ENCODE measurements at places on chromosomes 16 and 17.

DNA sequence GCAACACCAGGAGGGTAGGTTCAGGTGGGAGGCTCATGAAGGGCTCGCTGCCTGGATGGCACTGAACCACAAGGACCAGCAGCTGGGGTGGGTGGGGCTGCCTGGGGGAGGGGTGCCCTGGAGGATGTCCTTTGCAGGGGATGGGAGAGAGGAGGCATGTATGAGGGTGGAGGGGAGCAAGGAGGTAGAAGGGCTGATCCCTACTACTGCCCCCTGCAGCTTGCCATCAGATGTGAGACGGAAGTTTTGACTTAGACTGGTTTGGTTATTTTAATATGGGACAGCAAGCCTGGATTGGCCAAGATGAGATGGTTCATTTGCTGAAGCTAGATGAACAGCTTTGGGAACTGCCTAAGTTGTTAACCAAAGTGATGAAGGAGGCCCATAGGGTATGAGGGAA is 115.9 kb downstream of the SEC14L1 start:
- no peak for DNase-seq

DNA sequence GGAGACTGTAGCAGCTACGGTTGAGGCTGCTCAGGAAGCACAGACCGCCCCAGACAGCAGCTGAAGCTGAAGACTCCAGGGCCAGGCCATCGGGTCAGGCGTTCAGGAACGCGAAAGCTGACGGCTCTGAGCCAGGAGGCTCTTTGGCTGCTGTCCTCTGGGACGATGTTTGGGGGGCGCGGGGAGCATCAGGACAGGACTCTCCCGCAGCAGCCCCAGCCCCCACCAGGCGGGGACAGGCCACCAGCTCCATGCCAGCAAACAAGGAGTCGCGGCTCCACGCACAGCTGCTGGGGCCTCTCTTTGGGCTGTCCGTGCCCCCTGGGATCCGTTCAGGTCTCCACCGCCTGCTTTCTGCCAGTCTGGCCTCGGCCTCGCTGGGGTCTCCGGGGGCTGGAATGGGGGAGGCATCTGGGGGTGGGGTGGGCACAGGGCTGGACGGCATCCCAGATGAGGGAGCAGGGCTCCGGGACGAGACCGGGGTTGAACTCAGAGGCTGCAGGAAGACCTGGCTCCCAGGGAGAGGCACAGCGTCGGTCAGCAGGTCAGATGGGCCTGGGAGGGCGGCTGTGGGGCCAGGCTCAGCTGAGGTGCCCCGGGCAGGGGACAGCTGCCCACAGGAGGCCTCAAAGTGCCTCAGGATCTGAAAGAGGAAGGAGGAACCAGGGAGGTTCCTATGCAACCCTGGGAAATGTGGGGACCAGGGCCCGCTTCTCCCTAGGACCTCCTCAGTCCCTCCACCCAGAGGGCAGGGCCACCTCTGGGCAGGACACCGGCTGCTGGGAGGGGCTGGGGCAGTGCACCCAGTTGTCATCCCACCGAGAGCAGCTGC is 6.3 kb upstream of the CEP131 start:
- no peak for DNase-seq

- no peak for DNase-seq
These were observed 12.9 kb downstream of the VASN start for GRCh38 chr16:4384509-4384942.

DNA sequence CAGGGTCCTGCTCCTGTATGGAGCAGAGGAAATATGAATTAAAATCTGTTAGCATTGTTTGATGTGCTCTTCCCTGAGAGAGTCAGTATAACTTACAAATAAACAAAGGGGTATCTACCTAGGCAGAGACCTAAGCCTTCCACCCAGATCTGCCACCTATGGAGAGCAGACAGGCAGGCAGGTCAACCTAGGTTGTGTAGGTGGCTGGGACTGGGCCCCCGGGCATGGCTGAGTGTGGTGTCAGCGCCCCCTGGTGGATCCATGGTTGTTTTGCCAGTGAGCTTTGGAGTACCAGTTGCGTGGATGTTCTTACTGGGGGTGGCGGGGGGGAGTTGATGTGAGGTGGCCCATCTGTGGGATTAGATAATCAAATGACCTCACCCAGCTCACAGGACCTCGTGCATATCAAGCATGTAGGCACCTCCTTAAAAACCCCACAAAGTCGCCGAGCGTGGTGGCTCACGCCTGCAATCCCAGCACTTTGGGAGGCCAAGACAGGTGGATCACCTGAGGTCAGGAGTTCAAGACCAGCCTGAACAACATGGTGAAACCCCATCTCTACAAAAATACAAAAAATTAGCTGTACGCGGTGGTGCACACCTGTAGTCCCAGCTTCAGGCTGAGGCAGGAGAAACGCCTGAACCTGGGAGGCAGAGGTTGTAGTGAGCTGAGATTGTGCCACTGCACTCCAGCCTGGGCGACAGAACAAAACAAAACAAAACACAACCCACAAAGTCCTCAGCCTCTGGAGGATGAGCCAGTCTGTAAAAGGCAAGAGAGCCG is 17.6 kb downstream of the DUS2 start:
- peak; percentile 93 for DNase-seq

DNA sequence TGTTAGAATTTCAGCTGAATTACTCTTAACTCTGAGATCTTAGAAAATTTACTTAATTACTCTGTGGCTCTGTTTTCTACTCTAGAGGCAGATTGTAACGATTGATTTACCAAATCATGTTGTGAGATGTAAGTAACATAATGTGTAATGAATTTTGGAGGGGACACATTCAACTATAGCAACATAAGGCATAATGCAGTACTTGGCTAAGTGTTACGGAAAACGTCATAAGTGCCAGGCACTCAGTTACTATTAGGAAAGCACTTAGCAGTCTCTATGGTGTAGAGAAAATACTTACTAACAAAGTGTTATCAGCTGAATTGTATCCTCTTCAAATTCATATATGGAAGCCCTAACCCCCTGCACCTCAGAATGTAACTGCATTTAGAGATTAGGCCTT is 40.6 kb upstream of the CDH8 start:
- no peak for DNase-seq

DNA sequence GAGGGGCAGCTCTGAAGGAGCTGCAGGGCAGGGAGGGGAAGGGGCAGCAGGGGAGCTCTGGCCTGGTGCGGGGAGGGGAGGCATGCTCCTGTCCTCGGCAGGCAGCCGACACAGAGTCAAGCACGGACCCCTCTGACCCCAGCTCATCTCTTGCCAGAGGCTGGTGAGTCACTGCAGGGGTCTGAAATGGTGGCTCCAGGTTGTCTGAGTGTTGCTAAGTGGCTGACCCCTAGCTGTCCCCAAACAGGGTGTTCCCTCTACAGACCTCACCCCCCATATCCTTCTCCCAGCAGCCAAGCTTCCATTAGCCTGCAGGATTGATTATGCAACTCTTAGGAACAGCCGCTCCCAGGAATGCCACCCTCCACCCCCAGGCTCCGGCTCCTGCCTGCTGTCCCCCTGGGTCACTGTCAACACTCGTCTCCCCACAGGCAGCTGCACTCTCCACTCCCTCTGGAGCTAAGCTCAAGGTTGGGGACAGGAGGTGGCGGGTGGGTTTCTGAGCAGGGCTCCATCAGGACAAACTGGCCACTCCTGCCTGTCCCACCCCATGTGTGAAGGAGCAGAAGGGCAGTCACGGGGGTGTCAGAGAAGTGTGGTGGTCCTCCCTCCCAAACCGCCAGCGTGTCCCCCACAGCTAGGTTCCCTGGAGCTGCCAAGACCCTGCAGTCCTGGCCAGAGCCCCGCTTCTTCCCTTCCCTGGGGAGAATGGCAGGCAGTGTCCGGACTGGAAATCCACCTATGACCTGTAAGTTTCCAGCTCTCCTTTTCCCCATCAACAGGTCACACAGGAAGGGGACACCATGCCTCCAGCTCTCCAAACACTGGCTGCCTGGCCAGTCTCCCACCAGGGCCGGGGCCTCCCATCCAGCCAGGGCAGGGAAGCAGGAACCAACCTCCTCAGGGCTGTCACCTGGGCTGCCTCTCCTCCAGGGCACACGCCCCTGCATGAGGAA is 1.0 kb downstream of the MYLK3 start:
- DNase-seq = no peak

- DNase-seq = peak; percentile 57
These were observed 362 bp downstream of the KLHDC4 start for GRCh38 chr16:87765473-87765775.

- DNase-seq = no peak
These were observed 50.7 kb downstream of the AATF start for GRCh38 chr17:36999471-36999870.

DNA sequence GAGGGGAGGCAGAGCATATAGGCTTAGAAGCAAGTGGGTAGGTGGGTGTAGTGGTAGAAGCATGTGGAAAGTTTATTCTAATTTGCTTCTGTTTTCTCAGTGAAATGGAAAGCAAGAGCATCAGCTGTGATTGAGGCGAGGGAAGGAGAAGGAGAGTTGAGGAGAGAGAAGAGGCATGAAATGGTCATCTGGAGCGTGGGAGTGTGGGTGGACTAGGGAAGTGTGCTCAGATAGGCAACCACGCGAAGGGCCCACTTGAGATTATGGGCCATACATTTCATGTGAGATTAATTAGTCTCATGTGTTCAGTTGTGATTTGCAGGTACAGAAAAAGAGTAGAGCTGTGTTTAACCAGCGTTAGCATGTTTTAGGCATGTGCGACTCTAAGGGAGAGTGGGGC is 20.8 kb upstream of the CDC6 start:
- no peak for DNase-seq

- no peak for DNase-seq
These were observed 46.6 kb upstream of the GSG1L start for GRCh38 chr16:28110074-28110473.

GRCh38 chr17:35460354-35460851 is 11.8 kb upstream of the SLFN13 start:
- peak; percentile 22 for DNase-seq

DNA sequence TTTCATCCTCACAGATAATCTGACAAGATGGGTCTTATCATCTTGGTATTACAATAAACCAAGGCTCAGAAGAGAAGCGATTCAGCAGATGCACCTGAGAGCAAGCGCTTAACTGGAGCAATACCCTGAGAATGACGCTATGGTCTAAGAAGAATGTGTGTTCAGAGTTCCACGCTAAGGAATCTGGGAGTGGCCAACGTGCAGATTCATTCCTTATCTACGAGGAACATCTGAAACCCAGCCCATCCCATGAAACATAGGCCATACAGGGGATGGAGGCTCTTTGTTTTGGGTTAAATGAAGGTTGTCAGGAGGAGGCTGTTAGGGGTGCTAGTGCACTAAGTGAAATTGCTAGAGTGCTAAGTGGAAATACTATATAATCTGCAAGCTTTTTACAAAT is 28.5 kb upstream of the KDM8 start:
- no peak for DNase-seq

DNA sequence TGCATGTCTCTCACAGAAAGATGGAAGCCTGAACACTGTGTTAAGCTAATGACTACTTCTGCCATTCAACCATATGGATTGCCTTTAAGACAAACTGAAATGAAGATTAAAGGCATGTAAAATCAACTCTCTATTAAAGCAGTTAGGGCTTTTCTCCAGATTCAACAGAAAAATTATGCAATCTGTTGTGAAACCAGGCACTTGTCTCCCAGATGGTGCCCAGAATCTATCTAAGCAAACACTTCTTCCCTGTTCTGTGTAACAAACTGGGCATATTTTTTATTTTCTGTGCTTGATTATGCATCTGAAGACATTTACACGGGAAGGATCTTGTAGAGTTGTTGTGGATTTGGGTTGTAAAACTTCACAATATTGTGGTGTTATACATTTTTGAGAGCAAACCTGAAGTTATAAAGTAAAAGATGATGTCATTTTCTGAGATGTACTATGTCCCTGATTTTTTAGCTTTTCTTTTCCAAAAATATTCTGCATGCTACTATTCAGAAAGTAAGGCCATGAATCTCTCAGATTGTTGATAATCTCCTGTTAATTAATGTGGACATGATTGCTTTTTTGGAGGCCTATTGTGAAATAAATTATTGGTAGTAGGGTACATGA is 1550.3 kb downstream of the CDH8 start:
- DNase-seq = no peak

Data from erythroblast (primary cell).